Activated T-helper 17 cell treated with anti-CD3 and anti-CD28 coated beads, Interleukin-2, amount 50 U/mL, for 72 hours (primary cell): ENCODE measurements at places on chromosomes 11 and 22. TPM values are rescaled to one million over a fixed set of nuclear protein-coding genes. Genes with fewer than 3 reads are reported as not detected.

Gene SULT4A1
- total RNA-seq = not detected

Gene TRIM6
- total RNA-seq = 0.19 TPM

Gene KCNQ1OT1
- total RNA-seq = 0.64 TPM

Gene MIOX
- 0.24 TPM for total RNA-seq

Gene KCNJ11
- 0.32 TPM for total RNA-seq

Gene OR5A1
- total RNA-seq = not detected

Gene APOL5
- not detected for total RNA-seq

Gene CARNS1
- total RNA-seq = 2.0 TPM

Gene KBTBD4
- total RNA-seq = 27.3 TPM

Gene SCN3B
- total RNA-seq = 0.35 TPM

Gene CTSF
- 4.1 TPM for total RNA-seq
